ENCODE measurements at places on chromosomes 2 and 18. TPM values are rescaled to one million over a fixed set of nuclear protein-coding genes. Genes with fewer than 3 reads are reported as not detected.

SPEG gene
- polyA plus RNA-seq: 0.03 TPM

DNA sequence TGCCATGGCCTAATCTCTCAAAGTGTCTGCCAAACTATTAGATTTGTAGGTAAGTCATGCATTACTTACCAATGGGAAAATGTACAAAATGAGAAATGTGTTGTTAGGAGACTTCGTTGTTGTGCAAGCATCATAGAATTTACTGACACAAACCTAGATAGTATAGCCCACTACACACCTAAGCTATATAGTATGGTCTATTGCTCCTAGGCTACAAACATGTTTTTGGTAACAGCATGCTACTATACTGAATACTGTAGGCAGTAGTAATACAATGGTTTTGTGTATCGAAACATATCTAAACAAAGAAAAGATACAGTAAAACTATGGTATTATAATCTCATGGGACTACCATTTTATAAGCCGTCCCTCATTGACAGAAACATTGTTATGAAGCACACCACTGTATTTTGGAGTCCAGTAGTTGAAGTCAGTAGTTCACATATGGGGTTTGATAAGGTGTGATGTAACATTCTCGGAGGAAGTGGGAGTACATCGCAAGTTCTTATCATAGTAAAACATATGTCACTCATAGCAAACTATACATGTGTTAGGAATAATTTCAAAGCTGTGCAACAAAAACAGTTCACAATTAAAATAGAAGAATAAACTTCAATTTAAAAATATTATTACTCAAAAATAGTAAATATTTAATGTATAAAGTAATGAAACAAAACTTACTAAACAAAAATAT, 12.0 kb upstream of the GTF2A1L start:
- DNase-seq: no peak

DNA sequence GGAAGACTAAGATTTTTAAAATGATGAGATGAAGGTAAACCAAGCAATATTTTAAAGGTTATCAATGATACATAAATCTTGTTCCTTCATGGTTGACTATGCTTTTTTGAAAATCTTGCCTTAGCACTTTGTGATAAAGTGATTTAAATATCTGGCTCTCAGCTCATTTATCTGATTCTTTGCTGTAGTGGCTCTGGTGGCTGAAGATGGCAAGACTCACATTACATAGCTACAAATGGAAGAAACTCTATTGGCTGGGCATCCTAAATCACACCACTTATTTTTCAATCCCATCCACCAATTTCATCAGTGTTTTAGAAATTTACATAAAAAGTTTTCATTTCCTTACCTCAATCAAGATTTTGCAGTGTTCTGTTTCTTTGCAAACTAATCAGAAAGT, 16.6 kb upstream of the APCDD1 start:
- DNase-seq: peak; percentile 25

- DNase-seq: no peak
Measured at GRCh38 chr2:186445506-186445905, 40.6 kb upstream of the ZC3H15 start.

DNA sequence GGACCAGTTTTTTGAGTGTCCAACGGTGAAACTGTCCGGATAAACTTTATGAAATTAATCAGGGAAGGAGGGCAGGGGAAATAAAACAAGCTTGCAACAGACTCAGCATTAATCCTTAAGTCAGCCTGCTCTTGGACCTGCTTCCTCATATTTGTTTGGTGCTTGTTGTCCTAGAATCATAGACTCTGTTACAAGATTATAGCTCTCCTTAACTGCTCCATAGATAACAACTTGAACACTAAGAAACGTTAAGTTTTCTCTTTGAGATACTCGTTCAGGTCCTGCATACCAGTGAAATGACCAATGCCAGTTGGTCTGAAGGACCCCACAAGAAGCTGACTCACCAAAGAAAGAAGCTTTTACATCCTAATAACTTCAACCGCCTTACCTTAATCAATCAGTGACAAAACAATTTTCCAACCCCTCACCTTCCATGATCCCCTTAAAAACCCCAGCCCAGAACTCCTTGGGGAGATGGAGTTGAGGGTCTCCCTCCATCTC, 493.2 kb downstream of the PID1 start:
- no peak for DNase-seq

- DNase-seq: no peak
Measured at GRCh38 chr2:158497486-158497885, 40.7 kb downstream of the PKP4 start.

ELOA2 gene
- polyA plus RNA-seq: not detected

- no peak for DNase-seq
Measured at GRCh38 chr2:143491131-143491530, 361.9 kb downstream of the ARHGAP15 start.

ANKRD29 gene
- polyA plus RNA-seq: not detected

DNA sequence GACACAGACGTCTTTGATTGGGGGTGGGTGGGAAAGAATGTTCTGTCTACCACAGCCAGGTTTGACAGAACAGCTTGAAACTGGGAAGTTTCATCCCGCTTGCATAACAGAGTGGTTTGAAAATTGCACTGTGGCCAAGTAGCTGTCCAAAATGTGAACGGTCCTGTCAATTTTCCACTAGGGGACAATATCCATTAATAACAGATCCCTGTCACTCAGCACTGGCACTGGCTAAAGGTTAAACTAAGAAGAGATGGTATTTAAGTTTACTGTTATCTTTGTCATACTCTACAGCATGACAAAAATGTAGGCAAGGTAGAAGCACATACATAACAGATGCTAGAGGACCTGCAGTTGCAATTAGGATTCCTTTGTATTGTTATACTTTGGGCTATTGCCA, 55.6 kb upstream of the ACMSD start:
- peak; percentile 59 for DNase-seq

PLEK gene
- polyA plus RNA-seq: 78.3 TPM

DNA sequence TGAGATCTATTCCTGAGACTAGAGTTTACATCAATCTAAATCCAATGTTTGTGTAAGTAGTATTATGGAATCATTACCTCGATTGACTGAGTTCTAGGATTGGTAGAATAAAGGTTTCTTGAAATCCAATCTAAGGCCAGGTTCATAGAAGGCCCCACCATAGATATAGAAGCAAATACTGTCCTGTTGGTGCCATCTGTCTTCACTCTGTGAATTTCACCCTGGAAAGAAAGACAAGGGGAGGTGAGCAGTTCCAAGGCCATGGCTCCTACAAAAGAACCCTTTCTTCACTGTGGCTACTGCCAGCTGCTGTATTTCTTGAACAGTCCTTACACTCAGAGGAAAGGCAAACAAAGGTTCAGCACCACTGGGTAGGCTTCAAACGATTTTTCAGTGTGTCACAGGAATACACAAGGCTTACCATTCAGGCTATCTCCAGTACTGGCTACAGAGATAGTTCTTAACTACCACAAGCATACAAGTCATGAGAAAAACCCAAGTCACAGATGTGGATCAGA, 137.0 kb downstream of the LRP2 start:
- no peak for DNase-seq

DNA sequence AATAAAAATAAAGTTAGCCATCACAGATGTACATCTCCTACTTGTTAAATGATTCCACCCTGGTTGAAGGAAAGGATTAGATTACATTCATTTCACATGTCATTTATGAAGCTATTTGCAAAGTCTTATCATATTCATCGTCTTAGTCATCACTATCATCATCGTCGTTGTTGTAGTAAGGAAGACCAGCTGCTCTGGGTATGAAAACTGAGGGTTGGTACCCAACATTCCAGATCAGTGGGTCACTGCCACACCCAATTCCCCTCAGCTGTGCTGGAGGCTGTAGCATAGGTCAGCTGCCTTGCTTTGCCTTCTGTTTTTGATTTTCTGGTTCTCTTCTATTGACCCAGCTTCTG, 20.9 kb upstream of the CCBE1 start:
- no peak for DNase-seq

AQP12B gene
- not detected for polyA plus RNA-seq

RGPD4 gene
- polyA plus RNA-seq: not detected

Measured in B cell (primary cell).